Posterior vena cava (tissue), 2 donors: ENCODE measurements at places on chromosomes 1 and 21. TPM values are rescaled to one million over a fixed set of nuclear protein-coding genes. Genes with fewer than 3 reads are reported as not detected.

The ADGRL4 gene
- total RNA-seq: 34.5 TPM

DNA sequence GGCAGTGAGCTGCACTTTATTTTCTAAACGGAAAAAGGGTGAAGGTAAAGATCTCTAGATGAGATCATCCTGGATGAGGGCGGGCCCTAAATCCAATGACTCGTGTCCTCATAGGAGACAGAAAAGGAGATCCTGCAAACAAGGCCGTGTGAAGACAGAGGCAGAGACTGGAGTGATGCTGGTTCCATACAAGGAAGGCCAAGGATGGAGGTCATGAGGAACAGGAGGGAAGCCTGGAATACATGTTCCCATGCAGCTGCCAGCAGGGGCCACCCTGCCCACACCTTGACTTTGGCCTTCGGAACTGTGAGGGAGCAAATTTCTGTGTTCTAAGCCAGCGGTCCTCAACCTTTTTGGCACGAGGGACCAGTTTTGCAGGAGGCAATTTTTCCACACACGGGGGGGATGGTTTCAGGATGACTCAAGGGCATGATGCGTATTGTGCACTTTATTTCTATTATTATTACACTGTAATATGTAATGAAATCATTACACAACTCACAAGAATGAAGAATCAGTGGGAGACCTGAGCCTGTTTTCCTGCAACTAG lies 94.3 kb downstream of the PSMG1 start:
- DNase-seq: no peak

- DNase-seq: no peak
These were observed 19.0 kb downstream of the CRYZ start for GRCh38 chr1:74713849-74714248.

DNA sequence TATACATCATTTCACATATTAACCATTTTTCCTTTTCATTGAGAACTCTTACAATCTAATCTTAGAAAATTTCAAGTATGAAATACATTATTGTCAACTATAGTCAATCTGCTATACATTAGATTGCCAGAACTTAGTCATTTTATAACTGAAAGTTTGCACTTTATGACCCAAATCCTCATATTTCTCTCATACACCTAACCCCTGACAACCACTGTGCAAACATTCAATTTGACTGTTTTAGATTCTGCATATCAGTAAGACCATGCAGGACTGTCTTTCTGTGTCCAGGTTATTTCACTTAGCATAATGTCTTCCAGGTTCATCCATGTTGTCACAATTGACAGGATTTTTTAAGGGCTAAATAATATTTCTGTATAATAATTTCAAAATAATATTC lies 1299.0 kb upstream of the B3GALT2 start:
- DNase-seq: no peak

The CD244 gene
- total RNA-seq: 0.65 TPM
